ENCODE measurements at places on chromosomes 16 and 17.

DNA sequence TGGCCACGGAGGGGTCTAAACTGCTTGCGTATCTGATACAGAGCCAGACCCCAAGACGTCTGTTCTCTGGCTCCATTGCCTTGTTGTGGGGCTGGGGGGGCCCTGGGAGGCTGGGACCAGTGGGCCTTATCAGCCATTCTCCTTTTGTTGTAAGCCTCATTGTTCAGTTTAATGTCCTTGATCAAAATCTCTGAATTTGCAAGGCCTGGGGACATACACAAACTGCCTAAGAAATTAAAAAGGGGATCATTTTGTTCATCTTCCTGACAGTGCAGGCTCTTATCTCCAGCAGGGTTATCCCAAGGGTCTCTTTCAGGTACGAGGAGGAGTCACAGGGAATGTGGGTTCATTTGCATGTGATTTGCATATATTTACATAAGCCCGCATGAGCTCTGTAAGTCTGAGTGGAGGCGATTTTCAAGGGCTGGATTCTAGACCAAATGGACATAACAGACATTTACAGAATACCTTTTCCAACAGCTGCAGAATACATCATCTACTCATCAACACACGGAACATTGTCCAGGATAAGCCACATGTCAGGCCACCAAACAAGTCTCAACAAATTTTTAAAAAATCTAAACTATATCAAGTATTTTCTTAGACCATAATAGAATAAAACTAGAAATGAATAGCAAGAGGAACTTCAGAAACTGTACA is 269.8 kb downstream of the RBFOX1 start:
- DNase-seq = no peak

DNA sequence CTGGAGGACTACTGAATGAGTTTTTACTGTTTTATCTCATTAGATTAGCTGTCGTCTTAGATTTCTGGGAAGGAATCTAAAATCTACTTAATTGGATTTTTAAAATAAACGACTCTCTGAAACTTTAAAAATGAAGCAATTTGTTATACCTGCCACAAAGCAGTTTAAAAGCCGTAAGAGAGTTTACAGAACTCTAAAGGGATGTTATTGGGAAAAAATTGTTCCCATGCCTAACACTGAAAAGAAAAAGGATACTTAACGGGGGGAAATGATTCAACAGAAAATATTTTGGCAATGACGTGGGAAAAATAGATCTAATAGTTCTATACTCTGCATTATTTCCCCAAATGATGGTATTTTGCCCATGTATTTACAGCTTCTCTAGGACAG is 27.0 kb downstream of the ARHGAP17 start:
- DNase-seq = no peak

DNA sequence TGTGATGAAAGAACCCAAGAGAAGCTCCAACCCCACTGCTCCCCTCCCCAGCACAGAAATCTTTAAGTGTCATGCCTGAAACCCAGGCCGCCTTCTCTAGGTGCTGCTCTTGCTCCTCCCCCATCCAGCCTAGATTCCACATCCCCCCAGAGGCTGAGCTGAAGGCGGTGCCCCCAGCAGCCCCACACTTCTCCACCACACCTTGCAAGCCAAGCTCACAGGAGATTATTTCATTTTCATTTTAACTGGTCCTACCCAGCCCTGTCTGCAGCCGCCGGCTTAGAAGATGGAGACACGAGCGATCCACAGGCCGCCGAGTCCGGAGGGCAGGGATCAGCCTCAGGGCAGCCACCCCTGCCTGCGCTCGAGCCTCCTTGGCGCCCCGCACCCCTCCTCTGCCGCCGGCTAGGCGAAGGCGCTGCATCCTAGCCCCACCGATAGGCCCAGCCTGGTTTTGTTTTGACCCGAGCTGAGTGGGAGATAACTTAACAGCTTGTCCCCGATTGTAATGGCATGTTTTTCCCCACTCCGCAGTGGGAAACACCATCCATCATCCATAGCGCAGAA is 125.3 kb downstream of the RBFOX3 start:
- DNase-seq = no peak

GRCh38 chr17:82175951-82176350 is 36.7 kb downstream of the CCDC57 start:
- DNase-seq = no peak

DNA sequence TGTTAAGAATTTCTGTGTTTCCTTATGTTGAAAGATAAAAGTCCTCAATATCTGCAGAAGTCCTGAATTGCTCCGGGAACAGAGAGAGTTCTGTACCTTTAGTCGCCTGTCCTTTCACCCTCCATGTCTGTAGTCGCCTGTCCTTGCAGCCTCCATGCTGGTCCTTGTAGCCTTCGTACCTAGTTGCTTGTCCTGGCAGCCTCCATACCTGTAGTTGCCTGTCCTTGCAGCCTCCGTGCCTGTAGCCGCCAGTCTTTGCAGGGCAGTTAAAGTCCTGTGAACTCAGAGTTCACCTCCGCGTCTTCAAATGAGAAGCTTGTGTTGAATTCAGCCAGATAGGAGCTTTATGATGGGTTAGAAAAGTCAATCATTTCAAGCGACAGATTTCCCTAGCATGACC is 19.5 kb upstream of the ITGAX start:
- no peak for DNase-seq

- DNase-seq = no peak
Observed at GRCh38 chr17:61579961-61580360, 11.1 kb downstream of the NACA2 start.

- no peak for DNase-seq
Observed at GRCh38 chr17:51748749-51749604, 409.5 kb downstream of the CA10 start.

DNA sequence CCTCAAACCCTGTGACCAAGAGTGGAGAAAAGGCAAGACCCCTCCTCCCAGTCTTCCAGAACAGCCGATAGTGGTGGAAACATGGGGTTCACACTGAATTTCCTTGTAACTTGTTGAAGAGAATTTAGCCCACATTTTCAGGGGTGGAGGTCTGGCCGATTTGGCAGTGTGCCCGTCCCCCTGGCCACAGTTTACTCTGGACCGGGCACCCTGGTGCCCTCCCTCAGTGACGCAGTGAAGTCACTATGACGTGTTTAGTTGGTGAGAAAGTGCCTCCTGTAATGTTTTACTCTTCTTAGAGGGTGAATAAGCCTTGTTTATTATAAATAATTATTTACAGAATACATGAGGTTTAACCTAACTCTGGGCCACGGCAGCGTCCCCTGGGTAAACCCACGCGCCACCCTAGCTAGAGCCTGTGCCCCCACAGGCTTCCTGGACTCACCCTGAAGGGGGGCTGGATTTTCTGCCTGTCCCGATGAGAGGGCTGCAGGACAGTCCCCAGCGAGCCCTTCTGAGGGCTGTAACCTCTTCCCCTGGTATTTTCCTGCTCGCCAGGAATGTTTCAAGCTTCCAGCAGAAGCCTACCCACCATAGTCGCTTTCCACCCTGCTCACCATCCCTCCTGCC is 316.9 kb downstream of the SEC14L1 start:
- DNase-seq = no peak

DNA sequence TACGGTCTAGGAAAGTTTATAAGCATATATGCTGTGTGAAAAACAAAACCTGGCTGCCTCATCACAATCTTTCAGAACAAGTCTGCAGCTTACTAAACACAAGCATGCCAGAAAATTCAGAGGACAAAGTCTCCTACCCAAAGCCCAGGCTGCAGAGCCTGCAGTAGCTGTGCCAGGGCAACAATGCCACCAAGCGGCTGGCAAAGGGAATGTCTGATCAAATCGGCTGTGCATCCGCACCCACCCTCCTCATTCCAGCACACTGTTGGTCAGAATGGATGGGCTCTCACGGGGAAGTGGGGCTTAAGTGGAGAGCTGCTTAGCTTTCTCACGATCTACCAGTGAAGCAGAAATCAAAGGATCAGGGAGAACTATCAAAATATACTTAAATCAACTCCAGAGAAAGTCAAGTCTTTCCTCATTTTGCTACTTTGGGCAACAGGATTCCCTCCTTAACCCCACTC is 73.5 kb downstream of the CYTH1 start:
- DNase-seq = peak; percentile 75

DNA sequence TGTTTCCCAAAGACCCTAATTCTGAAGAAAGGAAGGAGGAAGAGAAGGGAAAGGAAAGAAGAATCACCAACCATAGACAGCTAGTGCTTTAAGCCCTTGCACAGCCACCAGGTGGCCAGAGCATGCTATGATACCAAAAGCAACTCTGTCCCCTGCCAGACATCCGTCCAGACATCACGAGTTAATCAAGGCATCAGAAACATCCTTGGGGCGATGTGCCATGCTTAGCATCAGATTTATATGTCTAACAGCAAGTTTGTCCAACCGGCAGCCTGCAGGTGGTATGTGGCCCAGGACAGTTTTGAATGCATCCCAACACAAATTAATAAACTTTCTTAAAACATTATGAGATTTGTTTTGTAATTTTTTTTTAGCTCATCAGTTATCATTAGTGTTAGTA is 2.9 kb upstream of the CRYBA1 start:
- no peak for DNase-seq

GRCh38 chr17:19805006-19805405 is 56.9 kb upstream of the ALDH3A1 start:
- no peak for DNase-seq

DNA sequence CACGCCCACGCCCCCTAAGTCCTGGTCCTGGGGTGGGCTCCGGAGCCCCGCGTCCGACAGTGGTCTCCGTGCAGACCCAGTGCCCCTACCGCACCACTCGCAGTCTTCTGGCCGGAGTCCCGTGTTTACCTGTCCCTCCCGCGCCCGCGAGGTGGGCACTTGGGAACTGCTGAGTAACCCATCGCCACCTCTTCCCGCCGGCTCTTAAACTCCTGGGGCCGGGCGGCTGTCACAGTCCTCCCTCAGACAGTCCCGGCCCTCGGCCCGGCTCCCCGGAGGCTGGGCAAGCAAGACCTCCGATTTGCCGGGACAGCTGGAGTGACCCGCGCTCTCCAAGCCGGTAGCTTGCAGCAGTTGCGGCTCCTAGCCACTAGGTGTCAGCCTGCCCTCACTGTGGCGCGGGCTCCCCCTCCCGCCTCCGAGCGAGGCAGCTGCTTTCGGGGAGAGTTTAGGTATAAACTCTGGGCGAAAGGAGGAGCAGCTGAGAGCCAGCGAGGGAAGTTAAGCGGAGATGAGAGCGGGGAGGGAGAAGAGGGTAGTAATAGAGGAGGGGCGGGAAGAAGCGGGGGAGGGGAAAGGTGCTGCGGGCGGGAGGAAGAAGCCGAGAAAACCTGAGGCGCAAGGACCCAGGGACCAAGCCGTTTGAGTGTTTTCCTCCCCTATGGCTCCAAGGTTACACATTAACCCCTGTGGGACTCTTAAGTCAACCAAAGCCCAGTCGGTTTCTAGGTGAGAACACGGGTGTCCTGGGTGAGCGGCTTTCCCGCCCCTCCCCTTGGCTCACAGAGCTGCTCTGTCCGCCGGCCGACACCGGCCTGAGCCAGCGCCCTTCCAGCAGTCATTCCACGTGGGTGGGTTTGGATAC is 826 bp upstream of the TLCD1 start:
- DNase-seq = peak; percentile 95

DNA sequence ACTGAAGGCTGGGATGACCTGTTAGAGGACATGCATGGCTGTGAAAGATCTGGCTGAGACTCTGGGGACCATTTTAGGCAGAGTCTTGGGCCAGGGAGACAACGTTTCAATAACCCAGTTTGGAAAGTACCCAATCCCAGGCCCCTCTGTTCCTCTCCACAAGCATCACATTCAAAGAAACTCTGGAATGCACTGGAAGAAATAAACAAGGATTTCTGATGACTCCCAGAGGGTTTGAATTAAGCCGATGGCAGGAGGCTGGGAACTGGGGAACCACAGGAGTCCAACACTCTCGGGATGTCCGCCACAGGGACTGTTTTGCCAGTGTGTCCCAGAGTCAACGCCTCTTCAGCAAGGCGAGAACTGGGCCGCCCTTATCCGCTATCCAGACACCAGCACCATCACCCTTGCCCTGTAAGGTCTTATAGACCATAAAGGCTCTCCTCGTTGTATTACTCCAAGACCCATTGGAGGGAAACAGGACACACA is 3.3 kb downstream of the PMP22 start:
- DNase-seq = no peak

DNA sequence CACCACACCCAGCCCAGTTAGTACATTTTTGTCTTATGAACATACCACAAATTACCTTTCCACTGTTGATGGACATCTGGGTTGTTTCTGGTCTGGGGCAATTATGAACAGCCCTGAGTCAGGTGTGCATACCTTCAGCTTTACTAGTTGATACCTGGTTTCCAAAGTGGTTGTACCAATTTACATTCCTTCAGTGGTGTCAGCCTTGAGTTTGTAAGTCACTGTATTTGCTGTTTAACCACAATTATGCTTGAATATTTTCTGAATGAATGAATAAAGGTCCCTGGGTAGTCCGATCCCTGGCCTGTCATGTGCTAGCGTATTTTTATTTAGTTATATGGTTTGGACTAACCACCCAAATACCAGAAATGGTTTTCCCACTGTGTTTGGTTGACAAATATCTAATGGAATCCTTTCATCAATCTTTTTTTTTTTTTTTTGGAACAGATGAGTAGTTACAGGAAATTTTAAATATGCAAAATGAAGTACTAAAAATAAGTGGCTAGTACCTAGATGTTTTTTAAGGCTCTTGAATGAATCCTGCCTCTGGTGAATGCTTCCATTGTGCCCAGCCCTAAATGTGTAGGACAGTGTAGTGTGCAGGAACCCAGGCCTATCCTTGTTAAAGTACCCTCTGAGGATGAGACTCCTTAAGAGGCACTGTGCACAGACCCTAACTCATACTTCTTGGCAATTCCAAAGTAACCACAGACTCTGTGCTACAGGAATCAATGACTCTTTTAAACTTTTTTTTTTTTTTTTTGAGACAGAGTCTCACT is 3.7 kb downstream of the DUSP14 start:
- DNase-seq = no peak

DNA sequence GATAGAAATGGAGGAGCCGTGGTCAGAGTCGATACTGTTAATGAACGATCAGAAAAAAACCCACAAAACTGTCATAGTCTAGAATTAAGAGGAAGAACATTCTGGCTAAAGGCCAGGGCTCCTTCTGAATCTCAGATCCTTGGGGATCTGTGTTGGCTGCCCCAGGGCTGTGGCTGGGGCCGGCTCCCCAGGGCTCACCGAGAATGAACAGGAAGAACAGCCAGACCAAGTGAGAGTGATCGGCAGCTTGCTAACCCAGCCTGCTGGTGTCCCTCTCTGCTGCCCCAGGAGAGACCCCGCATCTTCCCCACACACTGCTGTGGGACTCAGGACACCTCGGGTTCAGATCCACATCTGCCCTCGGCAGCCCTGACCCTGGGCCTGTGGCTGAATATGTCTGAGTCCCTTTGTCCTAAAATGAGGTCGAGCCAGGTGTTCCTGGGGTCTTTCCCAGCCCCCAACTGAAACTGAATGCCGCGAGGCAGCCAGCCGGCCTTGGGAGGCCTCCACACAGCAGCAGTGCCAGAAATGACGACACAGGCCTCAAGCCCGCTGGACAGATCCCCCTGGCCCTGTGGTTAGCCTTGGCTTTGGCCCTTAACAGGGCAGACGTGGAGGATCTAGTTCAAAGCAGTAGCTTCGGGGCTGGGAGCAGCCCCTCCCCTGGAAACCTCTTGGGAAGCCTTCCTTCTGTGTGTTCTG is 23.9 kb upstream of the CLEC18A start:
- DNase-seq = no peak

DNA sequence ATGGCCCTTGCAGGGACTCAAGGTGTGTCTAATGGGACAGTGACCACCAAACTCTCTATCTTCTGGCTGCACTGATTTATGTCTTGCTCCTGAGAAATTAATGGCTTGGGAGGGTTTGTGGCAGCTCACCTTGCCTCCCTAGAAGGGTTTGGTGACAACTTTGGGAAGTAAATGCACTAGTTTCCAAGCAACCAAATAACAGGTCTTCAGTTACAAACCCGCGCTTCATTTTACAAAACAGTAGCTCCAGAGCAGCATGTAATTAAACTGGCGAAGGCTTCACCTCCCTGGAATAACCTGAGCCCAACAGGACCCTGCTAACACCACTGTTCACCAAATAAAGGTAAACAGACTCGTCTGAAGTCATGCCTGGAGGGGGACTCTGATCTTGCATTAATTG is 318.3 kb downstream of the SLC39A11 start:
- no peak for DNase-seq

Data from lower lobe of right lung (tissue), 2 donors.